ENCODE measurements at places on chromosomes 12 and 14.

DNA sequence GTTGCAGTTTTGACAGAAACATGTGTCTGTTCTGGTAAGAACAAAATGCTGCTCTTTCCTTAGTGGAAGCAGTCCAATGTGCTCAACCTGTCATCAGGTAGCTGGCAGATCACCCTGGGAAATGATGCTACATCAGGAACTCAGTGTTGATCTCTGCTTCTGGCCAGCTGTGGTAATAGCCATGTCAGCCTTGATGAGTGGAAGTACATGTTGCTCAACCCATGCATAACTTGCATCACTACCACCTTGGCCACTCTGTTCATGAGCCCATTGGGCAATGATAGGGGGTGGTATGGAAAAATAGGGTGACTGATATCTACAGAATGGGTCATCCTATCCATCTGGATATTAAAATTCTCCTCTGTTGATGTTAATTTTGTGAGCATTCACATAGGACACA, 411.0 kb downstream of the C12orf50 start:
- DNase-seq, result no peak

GRCh38 chr12:109580272-109580671, 6.7 kb downstream of the MVK start:
- DNase-seq, result no peak

DNA sequence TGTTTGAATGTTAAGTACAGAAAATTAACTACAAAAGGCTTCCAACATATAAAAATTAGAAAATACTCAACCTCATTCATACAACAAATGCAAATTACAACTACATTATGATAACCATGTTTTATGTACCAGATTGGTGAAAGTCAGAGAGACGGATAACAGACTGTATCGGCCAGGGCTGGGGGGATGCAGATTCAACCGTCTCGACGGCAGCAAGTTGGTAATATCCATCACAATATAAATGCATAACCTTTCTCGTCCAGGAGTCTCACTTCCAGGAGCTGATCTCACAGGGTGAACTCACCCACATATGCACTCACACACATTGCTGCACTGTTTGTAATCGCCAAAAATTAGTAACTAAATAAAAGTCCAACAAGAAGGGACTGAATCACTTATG, 89.4 kb downstream of the ITPK1 start:
- DNase-seq, result no peak

- no peak for DNase-seq
Measured at GRCh38 chr12:94123127-94123526, 25.2 kb upstream of the PLXNC1 start.

GRCh38 chr12:72271451-72272090, 599 bp upstream of the TRHDE start:
- no peak for DNase-seq

GRCh38 chr14:28143316-28143715, 623.3 kb upstream of the FOXG1 start:
- no peak for DNase-seq

GRCh38 chr12:121404734-121405133, 4.8 kb downstream of the RNF34 start:
- no peak for DNase-seq

DNA sequence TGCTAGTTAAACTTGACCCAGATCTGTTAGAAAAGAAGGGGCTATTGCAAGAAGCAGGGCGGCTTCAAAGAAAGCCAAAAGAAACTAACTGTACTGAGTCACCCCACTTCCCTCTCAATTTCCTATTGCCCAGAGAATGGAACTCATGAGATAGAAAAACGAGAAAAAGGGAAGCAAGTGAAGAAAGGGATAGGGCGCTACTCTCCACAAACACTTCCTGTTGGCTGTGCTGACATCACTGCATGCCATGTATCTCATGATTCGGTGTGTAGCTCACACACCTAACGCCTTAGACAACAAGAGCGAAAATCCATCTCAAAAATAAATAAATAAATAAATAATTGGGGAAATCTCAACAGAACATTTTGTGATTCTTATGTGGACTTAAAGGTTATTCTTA, 13.0 kb upstream of the P2RX4 start:
- no peak for DNase-seq

GRCh38 chr14:95336192-95336760, 16.6 kb upstream of the CLMN start:
- DNase-seq, result no peak

GRCh38 chr14:104154246-104154645, 15.9 kb downstream of the KIF26A start:
- no peak for DNase-seq

DNA sequence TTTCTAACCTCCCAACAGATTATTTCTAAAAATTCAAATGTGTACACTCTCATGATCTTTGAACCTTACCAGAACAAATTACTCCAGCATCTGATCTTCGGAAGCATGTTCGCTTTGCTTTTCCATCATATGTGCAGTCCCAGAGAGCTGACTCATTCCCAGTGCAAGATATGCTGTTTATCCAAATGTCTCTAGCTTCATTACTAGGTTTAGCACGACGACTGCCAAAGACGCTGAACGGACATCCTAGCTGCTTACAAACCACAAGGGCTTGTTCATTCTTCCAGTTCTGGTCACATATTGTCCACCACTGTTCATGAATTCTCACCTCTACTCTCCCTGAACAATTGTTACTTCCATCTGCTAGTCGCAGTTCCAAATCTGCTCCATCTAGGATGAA, 40.5 kb downstream of the CD163L1 start:
- no peak for DNase-seq

GRCh38 chr14:52154992-52155650, 86.3 kb upstream of the NID2 start:
- no peak for DNase-seq

GRCh38 chr14:55111122-55111708, 17.8 kb upstream of the LGALS3 start:
- no peak for DNase-seq

GRCh38 chr12:56080556-56081138, 682 bp downstream of the ERBB3 start:
- no peak for DNase-seq

- DNase-seq, result no peak
Measured at GRCh38 chr12:52280319-52280795, 5.9 kb downstream of the KRT86 start.

GRCh38 chr14:60723116-60723906, 840 bp downstream of the SIX4 start:
- peak; percentile 16 for DNase-seq

DNA sequence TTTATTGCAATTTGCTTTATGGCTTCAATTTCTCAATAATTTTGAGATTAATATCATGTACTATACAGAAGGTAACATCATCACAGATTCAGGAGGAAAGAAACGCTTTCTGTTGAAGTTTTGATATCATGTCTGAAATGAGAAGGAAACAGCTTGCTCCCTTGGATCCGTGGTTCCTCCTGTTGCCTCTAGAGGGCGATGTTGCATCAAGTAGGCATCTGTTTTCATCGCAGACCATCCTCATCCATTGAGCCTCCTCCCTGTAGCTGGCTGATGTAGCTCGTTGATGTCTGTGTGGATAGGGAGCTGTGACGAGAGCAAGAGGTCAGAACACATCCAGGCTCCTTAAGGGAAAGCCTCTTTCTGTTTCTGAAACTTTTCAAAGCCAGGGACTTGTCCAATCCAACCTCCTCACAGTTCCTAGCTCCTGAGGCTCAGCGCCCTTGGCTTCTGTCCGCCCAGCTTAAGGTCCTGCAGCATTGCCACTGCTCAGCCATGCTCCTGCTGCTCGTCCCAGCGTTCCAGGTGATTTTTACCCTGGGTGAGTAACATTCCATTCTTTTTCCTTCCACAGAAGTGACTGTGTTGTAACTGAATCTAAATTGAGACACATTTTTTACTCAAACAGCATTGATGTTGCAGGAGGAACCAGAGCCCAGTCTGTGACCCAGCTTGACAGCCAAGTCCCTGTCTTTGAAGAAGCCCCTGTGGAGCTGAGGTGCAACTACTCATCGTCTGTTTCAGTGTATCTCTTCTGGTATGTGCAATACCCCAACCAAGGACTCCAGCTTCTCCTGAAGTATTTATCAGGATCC, 304.8 kb upstream of the OR4E1 start:
- peak; percentile 60 for DNase-seq

- DNase-seq, result no peak
Measured at GRCh38 chr12:47021298-47021697, 58.1 kb upstream of the PCED1B start.

DNA sequence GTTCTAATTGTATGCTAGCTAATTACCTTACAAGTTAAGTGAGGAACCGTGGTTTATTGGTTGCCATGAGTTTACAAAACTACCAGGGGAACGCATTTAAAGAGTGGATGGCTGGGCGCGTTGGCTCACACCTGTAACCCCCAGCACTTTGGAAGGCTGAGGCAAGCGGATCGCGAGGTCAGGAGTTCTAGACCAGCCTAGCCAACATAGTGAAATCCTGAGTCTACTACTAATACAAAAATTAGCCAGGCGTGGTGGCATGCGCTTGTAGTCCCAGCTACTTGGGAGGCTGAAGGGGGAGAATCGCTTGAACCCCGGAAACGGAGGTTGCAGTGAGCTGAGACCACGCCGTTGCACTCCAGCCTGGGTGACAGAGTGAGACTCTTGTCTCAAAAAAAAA, 2.2 kb downstream of the EIF5 start:
- DNase-seq, result no peak

DNA sequence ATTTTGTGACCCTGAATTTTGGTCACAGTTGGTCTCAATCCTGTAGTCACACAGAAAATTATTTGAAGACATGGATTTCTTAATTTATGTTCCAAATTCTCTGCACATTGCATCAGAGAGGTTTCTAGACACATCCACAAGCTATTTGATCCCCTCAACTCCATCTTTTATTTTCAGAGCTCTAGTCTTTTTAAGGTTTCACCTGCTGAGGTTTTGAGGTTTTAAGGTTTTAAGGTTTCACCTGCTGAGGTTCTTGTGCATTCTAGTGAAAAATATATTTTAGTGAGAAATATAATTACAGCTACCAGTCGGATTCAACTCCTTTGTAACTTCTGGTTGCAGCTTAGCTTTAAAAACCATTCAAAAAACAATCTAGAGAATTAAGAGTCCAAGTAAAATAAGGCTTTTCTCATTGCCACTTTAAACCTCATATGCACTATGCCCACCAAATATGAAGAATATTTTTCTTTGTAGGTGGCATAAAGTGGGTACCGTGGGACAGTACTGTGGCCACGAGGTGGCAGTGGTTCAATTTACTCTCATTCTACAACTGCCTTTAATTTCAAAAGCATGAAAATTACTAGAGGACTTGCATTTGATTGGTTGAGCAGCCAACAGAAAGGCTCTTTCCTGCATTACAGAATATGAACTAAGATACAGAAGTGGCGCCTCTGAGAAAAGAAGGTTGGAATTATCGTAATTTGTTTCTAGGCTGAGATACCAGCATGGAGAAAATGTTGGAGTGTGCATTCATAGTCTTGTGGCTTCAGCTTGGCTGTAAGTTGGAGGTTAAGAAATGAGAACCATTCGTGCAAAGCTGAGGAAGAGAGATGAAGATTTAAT, 366.5 kb upstream of the OR4E1 start:
- peak; percentile 44 for DNase-seq

GRCh38 chr14:53226553-53226952, 73.4 kb upstream of the DDHD1 start:
- DNase-seq, result peak; percentile 32

DNA sequence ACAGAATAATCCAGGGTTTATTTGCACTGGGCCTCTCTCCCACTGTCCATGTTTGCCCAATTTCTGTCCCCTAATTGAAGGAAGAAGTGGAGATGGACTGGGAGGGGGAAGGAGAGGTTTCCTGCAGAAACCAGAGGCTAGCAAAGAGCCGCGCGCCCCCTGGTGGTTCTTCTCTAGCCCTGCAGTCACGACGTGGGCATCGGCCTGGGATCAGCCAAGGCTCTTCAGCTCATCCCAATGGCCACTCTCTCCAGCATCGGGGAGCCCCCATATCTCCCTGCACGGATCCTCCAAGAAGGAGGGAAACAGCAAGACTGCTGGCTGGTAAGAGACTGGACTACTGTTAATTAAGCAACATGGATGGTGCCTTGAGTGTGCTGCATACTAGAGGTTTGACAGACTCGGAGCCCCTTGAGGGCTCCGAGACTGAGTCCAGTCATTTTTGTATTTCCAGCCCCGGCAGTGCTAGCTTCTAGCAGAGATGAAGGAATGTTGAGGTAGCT, 18.7 kb downstream of the ZBTB39 start:
- peak; percentile 62 for DNase-seq

DNA sequence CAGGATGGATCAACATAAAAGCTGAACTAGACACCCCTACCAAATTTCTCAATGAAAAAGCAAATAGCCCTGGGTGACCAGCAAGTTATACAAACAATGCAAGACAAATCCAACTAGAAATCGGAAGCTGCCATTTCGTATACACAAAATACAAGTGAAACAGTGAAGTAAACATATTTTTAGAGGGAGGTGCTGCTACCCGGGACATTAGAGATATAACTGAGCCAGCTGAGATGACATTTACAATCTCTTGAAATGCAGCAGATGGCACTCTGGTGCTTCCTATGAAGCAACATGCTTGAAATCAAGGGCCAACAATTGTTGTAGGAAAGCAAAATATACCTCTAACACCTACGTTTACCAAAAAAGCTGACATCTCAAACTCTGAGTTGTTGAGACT, 25.5 kb downstream of the BDKRB1 start:
- no peak for DNase-seq

GRCh38 chr14:101150039-101150610, 246.6 kb upstream of the RTL1 start:
- DNase-seq, result no peak

DNA sequence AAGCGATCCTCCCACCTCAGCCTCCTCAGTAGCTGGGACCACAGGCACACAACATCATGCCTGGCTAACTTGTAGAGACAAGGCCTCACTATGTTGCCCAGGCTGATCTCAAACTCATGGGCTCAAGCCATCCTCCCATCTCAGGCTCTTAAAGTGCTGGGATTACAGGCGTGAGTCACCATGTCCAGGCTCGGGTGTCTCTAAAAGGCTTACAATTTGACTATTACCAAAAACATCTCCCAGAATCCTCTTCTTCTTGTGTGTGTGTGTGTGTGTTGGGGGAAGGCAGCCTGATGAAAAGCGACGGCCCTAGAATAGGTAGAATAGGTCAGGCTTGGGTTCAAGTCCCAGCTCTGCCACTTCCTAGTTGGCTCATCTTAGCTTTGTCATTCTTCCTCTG, 16.8 kb downstream of the MSI1 start:
- DNase-seq, result no peak

- DNase-seq, result no peak
Measured at GRCh38 chr12:121000530-121000929, 15.8 kb downstream of the C12orf43 start.

DNA sequence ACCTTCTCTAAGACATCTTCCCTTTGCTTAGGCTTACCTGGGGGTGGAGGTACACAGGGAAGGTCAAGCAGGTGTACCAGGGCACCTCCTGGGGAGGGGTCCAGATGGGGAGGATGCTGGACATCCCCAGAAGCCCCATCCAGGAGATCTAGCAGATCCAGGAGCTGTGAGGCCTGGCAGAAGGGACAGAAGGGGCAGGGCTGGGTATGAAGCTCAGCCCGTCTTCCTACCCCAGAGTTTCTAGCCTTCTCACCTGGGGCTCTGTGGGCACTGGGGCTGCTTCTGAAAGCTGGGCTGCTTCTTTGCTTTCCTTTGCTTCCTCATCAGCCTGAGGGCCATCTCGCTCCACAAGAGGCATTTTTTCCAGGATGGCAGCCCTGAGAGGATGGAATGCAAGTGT, 5.2 kb downstream of the THTPA start:
- no peak for DNase-seq

Data from CD4-positive, alpha-beta memory T cell (primary cell).